ENCODE measurements at places on chromosomes 3 and 15. TPM values are rescaled to one million over a fixed set of nuclear protein-coding genes. Genes with fewer than 3 reads are reported as not detected.

Gene ABHD17C
- total RNA-seq, result 18.8 TPM

Gene ZNF385D
- 8.9 TPM for total RNA-seq

Gene EXD1
- total RNA-seq, result not detected

Gene CNTN3
- total RNA-seq, result 3.8 TPM

Gene WDR93
- total RNA-seq, result 2.5 TPM

Gene COL8A1
- total RNA-seq, result 24.2 TPM

Gene ALDH1A2
- 113 TPM for total RNA-seq

Gene GHSR
- total RNA-seq, result not detected

GRCh38 chr3:110956081-110956480 lies 115.5 kb upstream of the NECTIN3 start:
- no peak for DNase-seq
- H3K27me3 ChIP-seq, result no peaks in the 10 kb centered on the region
- H3K27ac ChIP-seq, result no peak overlapping the region
- H3K4me3 ChIP-seq, result no peak overlapping the region
- H3K4me1 ChIP-seq, result no peaks in the 10 kb centered on the region

DNA sequence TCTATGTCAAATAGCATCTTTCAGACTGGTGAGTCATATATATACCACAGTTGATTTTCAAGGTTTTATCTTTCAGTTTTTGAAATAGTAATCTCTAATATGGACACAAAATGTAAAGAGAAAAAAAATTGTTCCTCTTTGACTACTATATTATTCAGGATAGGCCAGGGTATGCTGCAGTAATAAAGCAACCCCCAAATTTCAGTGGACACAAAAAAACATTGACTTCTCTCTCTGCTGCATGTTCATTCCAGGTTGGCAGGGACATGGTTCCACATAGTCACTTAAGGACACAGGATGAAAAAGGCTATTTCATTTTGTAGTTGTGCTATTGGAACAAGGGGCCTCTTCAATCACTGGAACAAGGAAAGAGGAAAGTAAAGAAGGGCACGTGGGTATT lies 28.6 kb downstream of the BMF start:
- no peak overlapping the region for H3K27ac ChIP-seq
- H3K36me3 ChIP-seq, result no peaks in the 10 kb centered on the region
- no peak overlapping the region for H3K4me3 ChIP-seq
- peaks cover 27% of the 10 kb centered on the region for H3K4me1 ChIP-seq

DNA sequence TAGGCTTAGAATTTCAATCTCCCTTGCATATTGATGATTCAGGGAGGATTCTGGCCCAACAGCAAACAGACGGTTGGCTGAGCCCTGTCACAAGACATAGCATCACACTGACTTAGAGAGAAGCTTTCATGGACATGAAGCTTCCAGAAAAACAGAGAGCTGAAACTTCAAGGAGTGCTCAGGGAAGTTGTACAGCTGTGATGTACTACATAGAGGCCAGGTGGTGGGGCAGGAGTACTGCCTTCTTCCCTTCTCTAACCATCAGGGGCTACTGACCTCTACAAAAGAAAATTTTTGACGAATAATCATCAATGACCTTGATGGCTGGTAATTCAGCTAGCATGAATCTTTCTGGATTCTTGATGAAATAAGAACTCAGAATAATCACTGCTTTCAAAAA lies 378.5 kb downstream of the ERC2 start:
- H3K27ac ChIP-seq, result no peak overlapping the region
- DNase-seq, result no peak
- H3K4me3 ChIP-seq, result no peak overlapping the region
- no peaks in the 10 kb centered on the region for H3K4me1 ChIP-seq

DNA sequence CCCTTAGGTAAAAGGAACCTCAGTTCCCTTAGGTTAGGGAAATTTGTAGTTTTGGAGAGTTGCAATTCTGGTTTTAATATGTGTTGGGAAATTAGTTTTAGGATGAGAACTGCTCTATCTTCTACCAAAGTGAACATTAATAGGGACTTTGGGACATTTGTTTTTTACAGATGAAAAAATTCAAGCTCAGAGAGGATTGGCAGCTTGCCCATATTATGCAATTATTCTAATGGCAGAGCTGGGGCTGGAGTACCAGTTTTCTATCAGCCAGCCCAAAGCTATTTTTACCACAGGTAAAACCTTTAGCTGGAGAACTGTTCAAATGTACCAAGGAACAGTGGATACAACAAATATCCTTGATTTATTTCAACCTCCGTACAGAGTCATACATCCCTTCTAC lies 127.0 kb downstream of the CPNE4 start:
- H3K27me3 ChIP-seq, result no peaks in the 10 kb centered on the region
- no peak for DNase-seq
- H3K4me1 ChIP-seq, result no peaks in the 10 kb centered on the region
- H3K4me3 ChIP-seq, result no peak overlapping the region
- no peaks in the 10 kb centered on the region for H3K36me3 ChIP-seq
- H3K27ac ChIP-seq, result no peak overlapping the region

DNA sequence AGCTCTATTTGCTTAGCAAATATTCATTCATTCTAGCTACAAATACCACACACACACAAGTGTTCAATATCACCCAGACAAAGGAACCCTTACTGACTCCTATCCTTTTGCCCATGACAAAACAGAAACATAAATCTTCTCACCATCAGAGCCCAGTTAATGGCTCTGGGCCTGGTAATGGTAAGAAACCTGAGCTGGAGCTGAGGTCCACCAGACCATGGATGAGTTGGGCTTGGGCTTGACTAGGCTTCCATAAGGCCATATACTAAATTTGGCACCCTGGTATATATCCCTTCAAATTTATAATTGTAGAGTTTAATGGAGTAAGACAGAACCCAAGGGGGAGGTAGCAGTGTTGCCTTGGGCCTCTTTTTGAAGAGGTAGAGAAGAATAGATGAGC lies 29.4 kb downstream of the GPR176 start:
- H3K36me3 ChIP-seq, result no peaks in the 10 kb centered on the region
- H3K27me3 ChIP-seq, result no peaks in the 10 kb centered on the region
- H3K4me1 ChIP-seq, result no peaks in the 10 kb centered on the region
- no peak overlapping the region for H3K27ac ChIP-seq

DNA sequence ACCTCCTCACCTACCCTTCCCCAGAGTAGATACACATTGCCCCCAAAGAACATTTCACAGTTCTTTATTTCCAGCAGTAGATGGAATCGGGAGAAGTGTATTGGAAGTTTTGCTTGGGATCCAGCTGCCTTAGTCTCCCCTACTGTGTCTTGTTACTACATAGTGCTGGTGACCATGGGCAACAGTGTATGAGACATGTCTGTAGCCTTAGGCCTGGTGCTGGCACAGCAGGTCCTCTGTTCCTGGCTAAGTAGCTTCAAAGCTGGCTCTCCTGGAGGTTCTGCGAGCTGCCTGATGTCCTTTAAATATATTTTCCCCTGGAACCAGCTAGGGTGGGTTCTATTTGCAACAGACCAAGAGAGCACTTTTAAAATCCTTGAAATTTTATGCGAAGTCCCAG lies 174.7 kb downstream of the THSD4 start:
- no peak for DNase-seq
- H3K4me1 ChIP-seq, result no peaks in the 10 kb centered on the region
- no peak overlapping the region for H3K27ac ChIP-seq
- no peaks in the 10 kb centered on the region for H3K36me3 ChIP-seq

- no peaks in the 10 kb centered on the region for H3K36me3 ChIP-seq
- H3K4me1 ChIP-seq, result peaks cover 7% of the 10 kb centered on the region
- H3K4me3 ChIP-seq, result no peak overlapping the region
- peaks cover 81% of the 10 kb centered on the region for H3K27me3 ChIP-seq
Observed at GRCh38 chr3:181712226-181712552, 464 bp downstream of the SOX2 start.

DNA sequence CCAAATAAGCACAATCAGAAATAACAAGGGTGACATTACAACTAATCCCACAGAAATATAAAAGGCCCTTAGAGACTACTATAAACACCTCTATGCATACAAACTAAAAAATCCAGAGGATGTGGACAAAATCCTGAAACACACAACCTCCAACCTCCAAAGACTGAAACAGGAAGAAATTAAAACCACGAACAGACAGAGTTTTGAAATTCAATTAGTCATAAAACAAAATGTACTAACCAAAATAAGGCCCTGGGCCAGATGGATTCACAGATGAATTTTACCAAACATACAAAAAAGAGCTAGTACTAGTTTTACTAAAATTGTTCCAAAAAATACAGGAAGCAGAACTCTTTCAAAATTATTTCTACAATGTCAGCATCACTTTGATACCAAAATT lies 1043.6 kb downstream of the DIPK2A start:
- H3K36me3 ChIP-seq, result no peaks in the 10 kb centered on the region
- DNase-seq, result no peak
- no peak overlapping the region for H3K4me3 ChIP-seq
- no peaks in the 10 kb centered on the region for H3K4me1 ChIP-seq

DNA sequence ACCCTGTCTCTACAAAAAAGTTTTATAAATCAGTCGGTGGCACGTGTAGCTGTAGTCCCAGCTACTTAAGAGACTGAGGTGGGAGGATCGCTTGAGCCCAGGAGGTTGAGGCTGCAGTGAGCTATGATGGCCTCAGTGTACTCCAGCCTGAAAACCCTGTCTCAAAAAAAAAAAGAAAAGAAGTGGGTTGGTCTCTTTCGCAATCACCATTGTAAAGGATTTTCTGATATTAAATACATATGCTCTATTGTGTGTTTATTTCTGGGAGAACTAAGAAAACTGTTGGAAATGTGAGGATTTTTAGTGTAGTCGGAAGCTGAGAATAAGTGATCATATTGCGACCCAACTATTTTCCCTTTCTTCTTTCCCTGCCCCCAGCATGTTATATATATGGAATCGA lies 7.5 kb downstream of the ZNF710 start:
- no peak overlapping the region for H3K4me3 ChIP-seq
- DNase-seq, result no peak
- no peak overlapping the region for H3K27ac ChIP-seq
- H3K4me1 ChIP-seq, result no peaks in the 10 kb centered on the region
- H3K36me3 ChIP-seq, result no peaks in the 10 kb centered on the region

DNA sequence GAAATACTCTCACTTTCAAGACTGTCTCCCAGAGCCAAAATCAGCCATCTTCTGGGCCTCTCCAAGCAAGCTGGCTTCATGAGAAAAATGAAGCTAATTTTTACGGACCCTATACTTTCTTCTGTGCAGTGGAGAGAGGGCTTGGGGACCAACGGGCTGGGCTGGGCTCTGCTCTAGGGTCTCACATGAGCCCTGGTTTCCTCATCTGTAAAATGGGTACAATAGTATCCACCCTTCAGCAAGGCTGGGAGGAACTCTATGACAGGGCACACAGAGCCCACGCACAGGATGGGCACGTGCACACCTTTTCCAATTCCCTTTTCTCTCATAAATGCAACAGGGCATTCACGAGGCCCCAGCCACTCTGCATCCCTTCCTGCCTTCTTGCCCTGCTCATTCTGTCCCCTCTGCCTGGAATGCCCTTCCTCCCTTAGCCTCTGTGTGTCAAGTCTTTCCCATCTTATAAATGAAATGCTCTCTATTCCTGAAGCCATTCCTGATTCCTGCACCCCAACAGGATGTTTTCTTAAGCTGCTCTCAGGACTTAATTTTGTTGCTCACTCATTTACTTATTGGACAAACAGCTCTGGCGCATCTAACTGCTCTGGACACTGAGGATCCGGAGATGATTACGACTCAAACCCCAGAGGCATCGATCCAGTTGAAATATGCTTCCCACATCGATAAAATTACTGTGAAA lies 32.9 kb upstream of the SEC13 start:
- DNase-seq, result no peak
- no peaks in the 10 kb centered on the region for H3K4me1 ChIP-seq
- no peak overlapping the region for H3K4me3 ChIP-seq
- no peaks in the 10 kb centered on the region for H3K27me3 ChIP-seq
- no peak overlapping the region for H3K27ac ChIP-seq

GRCh38 chr15:35376707-35377106 lies 169.3 kb downstream of the DPH6 start:
- H3K36me3 ChIP-seq, result no peaks in the 10 kb centered on the region
- no peak for DNase-seq
- no peaks in the 10 kb centered on the region for H3K4me1 ChIP-seq
- no peak overlapping the region for H3K27ac ChIP-seq
- H3K27me3 ChIP-seq, result no peaks in the 10 kb centered on the region

- no peak overlapping the region for H3K27ac ChIP-seq
- H3K4me3 ChIP-seq, result no peak overlapping the region
- DNase-seq, result no peak
- H3K36me3 ChIP-seq, result no peaks in the 10 kb centered on the region
- no peaks in the 10 kb centered on the region for H3K27me3 ChIP-seq
Observed at GRCh38 chr3:161422171-161422700, 50.9 kb upstream of the SPTSSB start.
